Dermis microvascular lymphatic vessel endothelial cell (primary cell): ENCODE measurements at places on chromosomes 4 and X. TPM values are rescaled to one million over a fixed set of nuclear protein-coding genes. Genes with fewer than 3 reads are reported as not detected.

The OPRPN gene
- not detected in 2 replicates for total RNA-seq

The TGIF2LX gene
- not detected in 2 replicates for total RNA-seq

The PRDM8 gene
- total RNA-seq, result 0.90 and 2.1 TPM in 2 replicates

GRCh38 chr4:92864096-92864495, 560.3 kb downstream of the GRID2 start:
- DNase-seq, result no peak

DNA sequence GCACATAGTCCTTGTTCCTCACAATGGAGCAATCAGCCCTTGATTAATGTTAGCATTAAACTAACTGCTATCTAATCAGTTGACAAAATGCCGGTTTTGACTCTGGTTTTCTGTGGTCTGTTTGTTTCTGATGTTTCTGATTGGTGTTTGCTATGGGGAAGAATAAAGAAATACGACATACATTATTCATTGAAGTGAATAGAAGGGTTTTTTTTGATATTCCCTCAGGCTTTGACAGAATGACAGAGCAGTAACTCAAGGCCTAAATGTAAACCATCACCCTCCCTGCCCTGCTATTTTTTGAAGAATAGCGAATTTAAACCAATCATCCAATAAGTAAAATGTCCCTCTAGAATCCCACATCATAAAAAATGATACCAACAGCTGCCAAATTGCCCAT, 65.5 kb upstream of the HS3ST1 start:
- no peak for DNase-seq

- DNase-seq, result no peak
Observed at GRCh38 chr4:14719053-14719452, 283.2 kb upstream of the CPEB2 start.

DNA sequence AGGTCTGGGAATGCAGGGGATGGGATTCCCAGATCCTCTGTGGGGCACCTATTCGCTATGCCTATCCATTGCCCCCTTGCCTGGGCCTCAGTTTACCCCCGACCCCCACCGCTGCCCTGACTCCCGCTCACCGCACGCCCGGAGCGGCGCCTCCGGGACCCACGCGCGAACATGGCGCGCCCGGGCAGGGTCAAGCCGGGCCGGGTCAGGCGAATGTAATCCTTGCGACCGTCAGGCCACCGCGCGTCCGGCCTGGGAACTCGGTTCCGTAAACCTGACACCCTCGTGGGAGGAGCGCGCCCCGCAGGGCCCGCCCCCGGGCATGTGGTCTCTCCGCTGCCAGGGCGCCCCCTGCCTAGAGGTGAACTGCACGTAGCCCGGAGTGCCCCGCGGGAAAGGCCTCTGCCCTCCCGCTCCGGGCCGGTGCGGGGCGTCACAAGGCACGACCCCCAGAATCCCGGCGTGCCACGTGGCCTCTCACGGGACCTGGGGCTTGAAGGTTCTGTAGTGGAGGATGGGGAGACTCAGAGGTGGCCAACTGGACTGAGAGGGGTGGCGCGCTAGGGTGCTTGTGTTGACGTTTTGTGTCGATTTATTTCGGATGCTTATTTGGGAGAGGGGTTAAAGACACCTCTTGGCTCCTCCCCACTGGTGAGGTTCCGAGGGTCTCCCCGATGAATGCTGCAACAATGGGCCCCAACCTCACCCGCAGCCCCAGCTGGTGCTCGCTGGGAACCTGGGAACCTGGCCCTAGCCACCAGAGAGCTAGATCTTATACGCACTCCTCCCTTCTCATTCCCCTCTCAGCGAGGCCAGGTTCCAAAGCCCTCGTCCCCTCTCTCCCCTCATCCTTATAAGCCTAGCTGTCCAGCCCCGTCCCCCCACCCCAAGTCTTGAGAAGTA, at the start of gene PRICKLE3:
Gene PRICKLE3, minus strand, starts transcription at position 249 of the 903 bp plus-strand sequence. Its CDS starts 76 bp downstream, at position 173.
- DNase-seq, result peak; percentile 31

DNA sequence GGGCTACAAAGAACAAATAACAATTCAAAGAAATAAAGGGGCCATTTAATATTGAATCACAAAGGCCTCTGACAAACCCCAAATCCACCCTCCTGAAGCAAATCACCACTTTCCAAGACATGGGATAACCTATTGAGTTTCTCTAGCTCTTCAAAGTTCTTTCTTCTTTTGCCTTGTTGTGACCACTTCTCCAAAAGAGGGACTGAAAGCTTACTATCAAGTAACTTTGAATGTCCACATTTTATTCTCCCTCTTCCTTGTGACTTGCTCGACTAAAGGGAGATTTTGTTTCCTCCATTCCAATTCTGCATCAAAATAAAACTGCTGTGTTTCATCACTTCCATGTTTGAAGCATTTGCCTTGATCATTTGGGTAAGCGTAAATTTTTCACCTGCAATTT, 166.6 kb upstream of the SLC7A11 start:
- no peak for DNase-seq

DNA sequence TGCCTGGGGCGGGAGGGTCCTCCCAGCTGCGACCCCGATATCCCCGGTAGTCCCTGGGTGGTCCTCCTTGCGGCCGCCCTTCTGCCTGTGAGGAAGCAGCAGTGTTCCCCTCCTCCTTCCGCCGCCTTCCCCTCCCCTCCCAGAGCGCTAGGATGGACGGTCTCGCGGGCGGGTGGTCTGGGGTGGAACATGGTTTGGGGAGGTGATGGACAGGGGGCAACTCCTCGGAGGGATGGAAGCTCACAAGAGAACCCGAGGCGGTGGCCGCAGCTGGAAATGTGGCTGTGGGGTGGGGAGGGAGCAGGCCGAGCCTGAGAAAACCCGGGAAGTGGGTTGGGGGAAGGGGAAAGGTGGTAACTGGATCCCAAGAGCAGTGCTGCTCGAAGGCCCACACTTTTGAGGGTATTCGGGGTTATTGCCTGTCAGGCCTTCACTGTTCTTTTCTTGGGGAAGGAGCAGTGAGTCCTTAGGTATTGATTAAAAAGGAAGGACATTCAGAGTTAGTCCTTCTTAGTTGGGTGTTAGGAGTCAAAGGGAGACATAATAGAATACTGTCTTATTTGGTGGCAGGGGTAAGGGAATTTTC, 581 bp downstream of the UBE2K start:
- no peak for DNase-seq
